ENCODE measurements at places on chromosomes 1 and 21.

DNA sequence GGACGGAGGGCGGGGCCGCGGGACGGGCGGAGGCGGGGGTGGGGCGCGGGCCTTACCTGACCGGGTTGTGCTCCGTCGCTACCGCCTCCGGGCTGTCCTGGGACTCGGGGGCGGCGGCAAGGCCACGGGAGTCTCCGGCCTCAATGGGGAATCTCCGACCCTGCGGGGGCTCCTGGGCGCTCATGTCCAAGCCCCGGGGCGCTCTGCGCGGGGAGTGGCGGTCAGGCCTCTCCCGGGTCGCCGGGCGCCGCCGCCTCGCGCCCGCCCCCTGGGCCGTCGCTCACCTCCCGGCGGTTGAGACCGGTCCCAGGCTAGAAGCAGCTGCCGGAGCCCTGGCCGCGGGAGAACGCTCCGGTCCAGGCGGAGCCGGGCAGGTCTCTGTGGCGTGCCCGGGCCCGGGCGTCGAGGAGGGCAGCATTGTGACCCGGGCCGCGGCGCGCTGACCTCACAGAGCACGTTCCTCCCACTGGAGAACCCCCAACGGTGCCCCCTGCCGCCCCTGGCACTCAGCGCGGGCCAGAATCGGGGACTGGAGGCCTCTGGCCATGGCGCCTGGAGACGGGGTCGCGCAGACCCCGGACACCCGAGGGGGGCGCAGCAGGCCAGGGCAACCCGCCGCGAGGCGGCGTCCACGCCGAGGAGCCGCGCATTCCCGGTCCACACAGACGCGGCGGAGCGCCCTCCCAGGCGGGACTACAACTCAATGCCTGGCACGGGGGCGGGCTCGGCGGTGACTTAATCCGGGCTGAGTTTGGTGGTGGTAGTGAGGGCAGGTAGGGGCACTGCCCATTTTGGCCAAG lies 411 bp downstream of the FAM229A start:
- DNase-seq: peak; percentile 22

DNA sequence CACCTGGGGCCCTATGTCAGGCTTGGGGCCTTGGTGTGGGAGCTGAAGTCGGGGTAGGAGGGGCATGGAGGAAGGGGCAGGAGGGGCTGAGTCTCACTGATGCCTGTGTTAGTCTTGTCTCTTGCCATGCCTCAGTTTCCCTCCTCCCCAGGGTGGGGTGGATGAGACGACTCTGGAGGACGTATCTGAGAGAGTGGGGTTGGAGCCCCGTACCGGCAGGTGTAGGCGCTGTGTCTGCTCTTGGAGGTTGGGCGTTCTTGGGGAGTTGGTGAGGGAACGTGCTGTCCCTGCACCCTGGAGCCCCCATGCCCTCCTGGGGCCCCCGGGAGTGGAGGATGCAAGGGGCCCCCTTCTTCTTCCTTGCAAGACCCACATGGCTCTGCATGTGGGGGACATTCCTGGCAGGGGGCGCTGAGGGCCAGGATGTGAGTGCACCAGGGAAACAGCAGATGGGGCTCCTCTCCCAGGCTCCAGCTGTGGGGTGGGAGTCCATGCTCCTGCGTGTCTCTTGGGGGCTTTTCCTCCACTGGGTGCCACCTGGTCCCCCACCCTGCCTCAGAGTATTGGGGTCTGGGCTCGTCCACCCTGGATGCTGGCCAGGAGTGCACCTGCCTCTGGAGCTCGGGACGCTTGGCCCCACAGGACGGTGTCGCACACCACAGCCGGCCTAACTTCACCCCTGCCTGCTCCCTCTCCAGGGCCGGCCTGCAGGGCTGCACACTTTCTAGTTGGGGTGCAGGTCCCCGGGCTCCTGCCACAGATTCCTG lies 1.4 kb upstream of the TNFRSF14 start:
- DNase-seq: no peak

GRCh38 chr21:42392731-42393442 lies 3.0 kb downstream of the TMPRSS3 start:
- no peak for DNase-seq

DNA sequence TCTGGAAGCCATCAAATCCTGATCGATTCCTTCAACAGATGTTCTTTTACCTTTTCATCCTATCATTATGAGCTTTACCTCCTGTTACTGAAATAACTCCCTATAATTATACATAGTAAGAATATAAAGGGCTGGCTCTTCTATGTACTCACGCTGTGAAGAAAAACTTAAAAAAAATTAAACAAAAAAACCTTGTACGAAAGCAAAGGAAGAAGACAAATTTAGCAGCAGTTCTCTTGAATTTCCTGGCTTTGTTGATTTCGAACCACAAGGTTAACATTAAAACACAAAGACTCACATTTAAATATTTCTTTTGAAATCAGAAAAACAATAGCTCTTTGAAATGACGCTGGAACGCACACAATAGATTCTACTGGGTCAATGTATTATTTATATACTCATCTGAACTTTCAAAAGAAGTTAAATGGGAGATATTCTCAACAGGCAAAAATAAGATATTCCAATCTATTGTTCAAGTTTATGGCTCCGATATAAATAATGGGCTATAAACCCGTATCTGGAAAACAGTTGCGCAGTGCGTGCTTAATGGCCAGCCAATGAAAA lies 13.6 kb upstream of the SPEN start:
- DNase-seq: no peak

GRCh38 chr1:184462155-184462554 lies 75.3 kb downstream of the C1orf21 start:
- no peak for DNase-seq

Data from fibroblast of lung (primary cell).